ENCODE measurements at places on chromosomes 3 and 15.

GRCh38 chr15:44711743-44712345, 527 bp downstream of the B2M start:
- DNase-seq = peak; percentile 42

GRCh38 chr3:107421170-107421792, 44.0 kb downstream of the CCDC54 start:
- DNase-seq = no peak

DNA sequence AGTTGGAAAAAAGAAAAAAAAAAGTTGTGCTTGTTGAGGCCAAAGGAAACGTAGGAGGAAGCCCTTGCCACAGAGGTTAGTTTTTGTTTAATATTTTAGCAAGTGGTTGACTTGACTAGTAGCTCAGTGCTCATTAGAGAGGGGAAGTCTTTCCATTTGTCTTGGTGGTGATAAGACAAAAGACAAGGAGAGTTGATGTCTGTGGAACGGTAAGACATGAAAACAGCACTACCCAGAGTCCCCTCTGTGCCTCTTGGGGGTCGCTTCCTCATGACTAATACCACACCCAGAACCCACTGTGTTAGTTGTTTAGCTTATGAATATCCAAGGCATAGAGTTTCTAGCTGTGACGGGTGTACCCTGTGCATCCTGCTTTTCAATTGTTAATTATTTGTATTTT, 211.4 kb downstream of the ITPR1 start:
- DNase-seq = no peak

DNA sequence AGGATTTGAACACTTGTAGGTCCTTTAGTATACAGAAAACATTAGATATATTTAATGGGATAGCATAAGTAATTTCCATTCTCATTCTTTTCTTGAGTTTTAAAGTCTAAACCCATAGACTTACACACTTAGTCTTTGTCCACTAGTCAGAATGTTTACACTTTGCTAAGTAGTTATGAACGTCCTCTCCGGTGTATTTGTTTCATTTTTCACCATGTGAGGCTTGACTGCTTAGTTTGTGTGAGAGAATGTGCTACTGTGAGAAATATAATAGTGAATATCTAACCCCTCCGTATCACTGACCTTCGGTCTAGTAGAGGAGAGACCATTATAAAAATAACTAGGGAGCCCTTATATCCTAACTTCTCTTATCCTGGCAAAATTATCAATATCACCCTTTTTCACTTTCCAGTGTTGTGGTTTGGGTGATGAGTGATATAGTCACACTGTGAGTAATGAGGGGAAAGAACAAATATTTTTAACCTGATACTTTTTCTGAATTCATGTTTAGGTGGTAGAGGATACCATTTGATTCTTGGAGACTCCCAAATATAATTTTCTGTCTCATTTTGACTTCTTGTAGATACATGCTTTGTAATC, 122.4 kb downstream of the UBE2E2 start:
- no peak for DNase-seq

DNA sequence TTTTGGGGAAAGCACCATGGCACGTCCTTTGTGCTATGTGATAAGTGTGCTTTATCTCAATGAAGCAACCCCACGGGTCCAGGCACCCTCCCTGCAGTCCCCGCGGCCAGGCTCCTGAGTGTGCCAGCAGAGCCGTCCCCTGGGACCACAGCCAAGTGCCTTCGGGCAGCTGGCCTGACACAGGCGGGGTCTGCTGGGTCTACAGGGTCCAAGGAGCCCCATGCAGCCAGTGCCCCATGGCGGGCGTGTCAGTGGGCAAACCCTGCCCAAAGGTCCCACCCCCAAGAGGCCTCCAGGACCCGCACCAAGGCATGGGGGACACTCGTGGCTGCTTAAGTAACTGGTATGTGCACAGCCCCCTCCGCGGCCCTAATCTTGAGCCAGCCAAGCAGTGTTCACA, 35.3 kb downstream of the KLHL25 start:
- no peak for DNase-seq

GRCh38 chr15:89670971-89671560, 8.1 kb downstream of the PLIN1 start:
- DNase-seq = no peak

DNA sequence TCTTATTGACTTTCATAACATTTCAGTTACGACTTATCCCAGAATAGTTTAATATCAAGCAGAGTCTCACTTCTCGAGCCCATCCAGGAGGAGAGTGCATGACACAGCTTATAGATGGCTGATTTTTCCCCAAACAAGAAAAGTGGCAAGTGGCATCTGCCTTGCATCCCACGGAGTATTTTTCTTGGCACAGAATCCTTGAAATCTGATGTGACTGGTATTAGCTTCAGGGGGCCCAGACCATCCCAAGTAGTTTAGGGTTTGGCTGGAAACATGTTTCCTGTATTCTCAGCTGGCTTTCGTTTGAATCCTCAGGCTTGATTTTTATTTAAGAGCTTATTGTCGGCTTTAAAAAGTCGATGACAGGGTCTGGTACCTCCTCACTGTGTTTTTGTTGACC, 20.7 kb upstream of the FBXL22 start:
- DNase-seq = no peak

DNA sequence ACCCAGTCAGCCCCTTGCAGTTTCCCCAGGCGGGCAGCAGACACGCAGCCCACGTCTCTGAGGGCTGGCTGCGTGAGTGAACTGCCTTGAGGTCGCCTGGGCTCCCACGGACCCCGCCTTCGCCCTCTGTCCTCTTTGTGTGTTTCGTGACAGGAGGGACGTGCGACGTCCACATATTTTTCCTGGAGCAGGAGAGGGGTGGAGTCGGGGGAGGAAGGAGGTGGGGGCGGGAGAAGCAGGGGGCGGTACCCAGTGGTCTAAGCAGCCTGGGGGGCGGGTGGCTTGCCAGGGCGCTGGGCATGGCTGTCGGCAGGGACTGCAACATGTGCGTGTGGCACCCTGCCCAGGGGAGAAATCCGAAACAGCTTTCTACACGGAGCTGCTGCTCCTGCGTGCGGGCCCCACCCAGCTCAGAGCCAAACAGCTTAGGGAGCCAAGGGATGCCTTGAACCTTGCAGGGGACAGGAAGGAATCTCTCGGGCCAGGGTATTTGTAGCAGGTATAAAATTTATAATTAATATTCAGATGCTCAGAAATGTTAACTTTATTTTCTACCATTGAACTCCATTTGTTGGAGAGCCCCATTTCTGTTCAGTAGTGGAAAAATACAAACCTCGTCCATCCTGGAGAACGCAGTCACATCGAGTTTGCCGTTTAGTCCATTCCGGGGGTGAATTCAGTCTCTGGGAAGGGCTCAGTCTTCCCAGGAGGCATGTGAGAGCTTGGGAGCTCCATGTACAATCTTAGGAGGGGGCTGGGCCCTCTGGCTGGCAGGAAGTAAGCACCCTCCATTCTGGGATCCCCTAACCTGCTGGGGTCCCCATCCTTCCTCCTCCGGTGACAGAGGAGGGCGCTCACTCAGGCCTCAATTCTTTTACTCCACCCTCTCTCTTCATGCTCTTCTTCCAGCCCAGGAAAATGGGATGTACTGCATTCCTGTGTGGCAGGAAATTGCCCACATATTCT, 79.1 kb upstream of the MEF2A start:
- DNase-seq = peak; percentile 47

GRCh38 chr15:40244961-40245523, 6.2 kb downstream of the PAK6 start:
- DNase-seq = peak; percentile 79

- DNase-seq = peak; percentile 28
Observed at GRCh38 chr3:30548600-30548999, 57.8 kb upstream of the TGFBR2 start.

GRCh38 chr3:157081626-157082210, 78.2 kb downstream of the CCNL1 start:
- DNase-seq = peak; percentile 85

DNA sequence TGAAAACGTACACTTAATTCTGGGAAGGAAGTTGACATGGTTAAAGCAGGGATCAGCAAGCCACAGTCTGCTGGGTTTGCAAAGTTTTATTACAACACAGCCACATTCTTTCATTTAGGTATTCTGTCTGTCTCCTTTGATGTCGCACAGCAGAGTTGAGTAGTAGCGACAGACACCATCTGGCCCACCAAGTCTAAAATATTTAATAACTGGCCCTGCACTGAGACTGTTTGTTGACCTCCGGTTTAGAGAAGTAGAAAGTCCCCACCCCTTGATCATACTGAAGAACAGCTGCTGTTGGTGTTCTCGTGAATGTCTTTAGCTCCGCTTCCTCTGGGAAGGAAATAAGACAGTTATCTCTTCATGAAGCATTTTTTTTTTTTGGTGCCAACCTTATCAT, 66.2 kb downstream of the MCTP2 start:
- DNase-seq = no peak

DNA sequence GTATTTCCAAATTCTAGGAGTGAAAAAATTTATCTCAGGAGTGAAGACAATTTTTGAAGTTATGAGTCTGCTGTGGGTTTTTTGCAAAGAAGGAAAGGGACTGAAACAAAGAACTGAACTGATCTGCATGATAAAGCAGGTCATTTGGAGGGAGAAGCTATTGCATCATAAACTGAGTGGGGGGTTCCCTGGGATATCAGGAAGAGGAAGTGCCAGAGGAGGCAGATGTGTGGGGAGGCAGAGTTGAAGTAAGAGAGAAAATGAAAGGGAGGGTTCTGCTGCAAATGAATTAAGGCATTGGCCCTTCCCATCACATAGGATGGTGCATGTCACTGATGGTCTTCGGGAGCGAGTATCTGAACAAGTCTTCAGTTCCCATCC, 379.2 kb downstream of the VPS13C start:
- DNase-seq = no peak

GRCh38 chr3:69338911-69339310, 47.0 kb downstream of the FRMD4B start:
- no peak for DNase-seq

DNA sequence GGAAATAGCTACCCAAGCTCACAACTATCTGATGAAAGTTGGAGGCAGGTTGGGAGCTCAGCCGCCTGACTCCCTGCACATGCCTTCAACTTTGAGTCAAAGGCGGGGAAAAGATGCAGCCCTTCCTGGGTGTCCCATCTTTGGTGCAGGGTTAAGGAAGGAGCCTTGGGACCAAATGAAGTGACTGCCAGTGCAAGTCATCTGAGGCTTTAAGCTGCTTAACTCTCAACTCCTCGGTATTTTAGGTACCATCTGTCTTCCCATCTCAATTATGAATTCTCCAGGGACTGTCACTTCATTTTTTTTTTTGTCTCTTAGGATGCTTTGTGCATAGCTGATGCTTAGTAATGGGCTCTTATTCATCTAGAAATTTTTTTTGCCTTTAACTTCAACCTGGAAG, 408.8 kb upstream of the C2CD4B start:
- DNase-seq = no peak

DNA sequence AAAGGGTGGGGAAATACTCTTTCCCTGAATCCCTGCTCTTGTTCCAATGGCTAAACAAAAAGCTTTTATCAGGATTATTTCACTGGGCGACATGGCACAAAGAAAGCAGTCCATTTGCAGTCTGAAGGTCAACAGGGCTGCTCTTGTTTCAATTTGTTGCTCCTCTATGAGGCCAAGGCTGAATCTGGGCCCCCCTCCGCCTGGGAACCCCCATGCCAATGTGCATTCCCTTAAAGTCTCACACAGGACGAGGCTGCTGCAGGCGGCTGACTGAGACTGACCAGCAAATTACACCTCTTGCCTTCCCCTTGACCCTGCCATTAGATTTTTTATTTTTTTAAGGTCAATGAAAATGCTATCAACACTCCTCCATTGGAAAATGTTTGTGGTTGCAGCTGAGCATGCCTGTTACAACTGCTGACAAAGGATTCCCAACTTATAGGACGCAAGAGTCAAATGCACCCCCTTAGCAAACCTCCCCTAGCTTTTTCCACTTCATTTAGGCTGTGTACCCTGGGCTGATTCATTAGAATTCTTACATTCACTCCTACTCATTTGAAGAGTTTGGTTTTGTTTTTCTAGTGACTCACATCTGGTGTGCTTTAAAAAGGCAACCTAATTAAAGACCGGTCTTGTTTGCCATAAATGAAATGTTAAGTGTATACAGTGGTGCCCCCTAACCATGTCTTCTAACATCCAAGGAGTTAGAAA, 60.8 kb upstream of the ARHGEF3 start:
- DNase-seq = no peak

DNA sequence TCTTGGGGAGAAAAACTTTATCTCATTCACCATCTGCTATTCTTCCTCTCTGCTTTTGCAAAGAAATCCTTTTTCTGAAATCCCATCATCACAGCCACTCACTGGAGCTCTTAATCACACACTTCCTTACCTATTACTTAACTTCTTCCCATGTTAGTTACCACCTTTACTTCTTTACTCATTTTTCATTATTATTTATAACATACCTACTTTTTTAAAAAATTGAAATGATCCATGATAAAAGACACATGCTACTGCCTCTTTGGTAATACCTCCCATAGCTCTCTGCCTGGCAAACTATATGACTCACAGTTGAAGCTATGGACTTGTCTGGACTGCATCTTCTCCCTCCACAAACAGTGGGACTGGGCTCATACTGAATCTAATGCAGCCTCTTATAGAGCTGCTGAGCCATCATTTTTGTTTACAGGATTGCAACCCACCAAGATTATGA, 150.3 kb downstream of the TNIK start:
- DNase-seq = no peak

DNA sequence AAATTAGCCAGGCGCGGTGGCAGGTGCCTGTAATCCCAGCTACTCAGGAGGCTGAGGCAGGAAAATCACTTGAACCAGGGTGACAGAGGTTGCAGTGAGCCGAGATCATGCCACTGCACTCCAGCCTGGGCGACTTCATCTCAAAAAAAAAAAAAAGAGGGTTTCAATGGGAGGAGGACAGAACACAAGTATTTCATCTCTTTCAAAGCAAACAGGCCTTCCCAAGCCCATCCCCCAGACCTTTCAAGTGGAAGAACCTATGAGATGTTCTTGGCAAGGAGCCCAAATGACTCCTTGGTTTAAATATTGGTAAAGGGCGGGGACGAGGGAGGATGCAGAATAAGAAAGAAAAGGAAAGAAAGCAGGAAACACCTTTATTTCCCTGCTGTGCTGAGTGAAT, 62.2 kb upstream of the MCF2L2 start:
- no peak for DNase-seq
